ENCODE measurements at places on chromosomes 12 and 14. TPM values are rescaled to one million over a fixed set of nuclear protein-coding genes. Genes with fewer than 3 reads are reported as not detected.

DNA sequence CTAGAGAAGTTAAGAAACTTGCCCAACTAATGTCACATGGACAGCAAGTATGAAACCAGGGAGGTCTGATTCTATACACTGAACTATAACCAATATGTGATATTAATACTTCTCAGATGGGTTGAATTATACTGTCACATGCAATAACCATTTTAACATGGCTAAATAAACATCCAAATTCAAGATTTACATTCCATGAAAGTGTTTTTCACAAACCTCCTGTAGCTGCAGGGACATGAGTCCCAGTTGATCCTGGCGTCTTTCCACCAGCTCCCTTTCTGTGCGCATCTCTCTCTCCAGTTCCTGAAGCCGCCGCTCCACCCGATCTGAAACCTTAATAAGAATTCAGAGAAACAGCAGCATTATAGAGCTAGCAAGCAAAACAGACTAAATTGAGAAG lies 79.0 kb downstream of the CEP128 start:
- no peak overlapping the region for H3K27ac ChIP-seq
- DNase-seq, result no peak
- no peaks in the 10 kb centered on the region for H3K36me3 ChIP-seq
- no peaks in the 10 kb centered on the region for H3K4me1 ChIP-seq
- no peaks in the 10 kb centered on the region for H3K27me3 ChIP-seq

BLOC1S1 gene
- total RNA-seq, result 90.1 TPM

PSMB11 gene
- not detected for total RNA-seq

HOXC9 gene
- total RNA-seq, result not detected
